GM06990 (cell line): ENCODE measurements at places on chromosomes 4 and X.
A peak's percentile ranks its signal among the peaks of the same experiment; 100 is the strongest.

GRCh38 chrX:148878371-148878770 lies 378.0 kb downstream of the AFF2 start:
- DNase-seq = no peak

DNA sequence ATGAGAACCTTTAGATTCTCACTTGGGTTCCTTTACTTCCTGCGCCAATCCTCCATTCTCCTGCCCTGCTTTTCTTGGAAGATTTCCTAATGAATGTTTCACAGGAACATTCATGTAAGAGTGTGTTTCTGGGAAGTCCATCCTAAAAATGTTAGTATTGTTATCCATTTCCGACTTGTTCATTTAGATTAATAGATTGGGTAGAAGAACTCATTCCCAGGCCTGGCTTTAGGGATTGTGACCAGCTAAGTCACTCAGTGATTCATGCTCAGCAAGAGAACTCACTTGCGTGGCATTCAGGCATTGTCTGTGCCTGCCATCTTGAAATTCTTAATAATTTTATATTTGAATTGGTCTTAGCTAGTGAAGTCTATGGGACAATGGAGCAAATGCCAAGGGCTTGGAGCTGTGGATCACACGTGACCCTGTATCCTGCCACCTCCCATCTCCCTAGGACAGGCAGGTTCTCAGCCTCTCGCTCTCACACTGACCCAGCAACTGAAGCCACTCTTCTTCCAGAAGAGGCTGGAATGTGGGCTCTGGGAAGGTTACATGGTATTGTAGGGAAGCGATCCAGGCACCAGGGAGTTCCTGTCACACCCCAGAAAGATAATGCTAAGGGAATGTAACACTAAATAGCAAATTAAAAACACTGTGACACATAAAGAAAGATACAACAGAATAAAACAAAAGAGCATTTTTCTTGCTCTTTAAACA lies 562.1 kb downstream of the TMA16 start:
- DNase-seq = no peak

DNA sequence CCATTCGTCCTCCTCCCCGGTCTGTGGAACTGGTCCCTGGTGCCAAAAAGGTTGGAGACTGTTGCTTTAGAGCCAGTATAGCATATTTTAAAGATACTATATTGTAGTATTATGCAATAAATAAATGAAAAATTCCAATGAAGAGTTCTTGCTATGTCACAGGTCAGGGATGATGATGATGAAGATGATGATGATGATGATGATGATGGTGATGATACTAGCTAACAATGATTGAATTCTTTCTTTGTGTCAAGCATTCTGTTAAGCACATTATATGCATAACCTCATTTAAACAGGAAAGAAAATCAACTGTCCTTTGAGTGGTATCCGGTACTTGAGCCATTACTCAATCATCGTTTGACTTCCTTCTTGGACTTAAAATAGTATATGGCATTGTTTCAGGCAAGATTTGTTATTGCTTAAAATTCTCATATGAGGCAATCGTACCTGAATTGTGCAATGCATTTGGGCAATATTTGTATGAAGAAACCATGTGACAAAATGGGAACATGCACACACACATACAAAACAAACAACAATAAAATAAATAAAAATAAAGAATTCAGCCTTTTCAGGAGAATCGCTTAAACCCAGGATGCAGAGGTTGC lies 22.8 kb upstream of the TLR2 start:
- DNase-seq = no peak

DNA sequence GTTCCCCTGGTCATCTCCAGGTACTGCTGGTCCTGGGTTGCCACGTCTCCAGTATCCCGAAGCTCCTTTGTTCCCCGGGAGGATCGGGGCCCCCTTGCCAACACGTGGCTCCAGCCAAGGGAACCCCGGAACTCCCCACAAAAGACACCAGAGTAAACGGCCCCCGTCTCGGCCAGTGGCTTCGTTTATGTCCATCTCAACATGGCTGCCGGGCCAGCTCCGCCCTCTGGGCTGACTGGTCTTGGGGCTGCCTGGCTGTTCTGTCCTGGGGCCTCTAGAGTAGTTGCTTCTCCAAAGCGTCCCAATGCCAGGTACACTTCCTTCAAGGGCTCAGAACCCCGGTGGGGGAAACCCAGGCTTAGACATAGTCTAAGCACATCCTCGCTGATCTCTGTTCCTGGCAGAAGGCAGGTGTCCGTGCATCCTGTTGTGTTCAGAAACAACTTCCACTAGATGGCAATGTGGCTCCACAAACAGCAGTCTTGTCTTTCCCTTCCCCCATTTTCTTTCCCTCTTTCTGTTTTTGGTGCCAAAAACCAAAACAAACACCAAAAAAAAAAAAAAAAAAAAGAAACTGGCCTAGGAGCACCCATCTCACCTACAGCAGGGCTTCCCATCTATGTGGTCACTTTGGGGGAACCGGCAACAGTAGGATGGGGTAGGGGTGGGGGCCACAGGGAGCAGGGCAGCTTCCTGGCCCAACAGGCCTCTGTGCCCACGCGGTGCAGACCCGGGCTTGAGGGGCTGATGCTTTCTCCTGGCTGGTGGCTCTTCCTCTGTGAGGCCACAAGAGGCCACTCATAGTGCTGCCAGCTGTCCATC lies 35.3 kb downstream of the NBDY start:
- DNase-seq = peak; percentile 86

DNA sequence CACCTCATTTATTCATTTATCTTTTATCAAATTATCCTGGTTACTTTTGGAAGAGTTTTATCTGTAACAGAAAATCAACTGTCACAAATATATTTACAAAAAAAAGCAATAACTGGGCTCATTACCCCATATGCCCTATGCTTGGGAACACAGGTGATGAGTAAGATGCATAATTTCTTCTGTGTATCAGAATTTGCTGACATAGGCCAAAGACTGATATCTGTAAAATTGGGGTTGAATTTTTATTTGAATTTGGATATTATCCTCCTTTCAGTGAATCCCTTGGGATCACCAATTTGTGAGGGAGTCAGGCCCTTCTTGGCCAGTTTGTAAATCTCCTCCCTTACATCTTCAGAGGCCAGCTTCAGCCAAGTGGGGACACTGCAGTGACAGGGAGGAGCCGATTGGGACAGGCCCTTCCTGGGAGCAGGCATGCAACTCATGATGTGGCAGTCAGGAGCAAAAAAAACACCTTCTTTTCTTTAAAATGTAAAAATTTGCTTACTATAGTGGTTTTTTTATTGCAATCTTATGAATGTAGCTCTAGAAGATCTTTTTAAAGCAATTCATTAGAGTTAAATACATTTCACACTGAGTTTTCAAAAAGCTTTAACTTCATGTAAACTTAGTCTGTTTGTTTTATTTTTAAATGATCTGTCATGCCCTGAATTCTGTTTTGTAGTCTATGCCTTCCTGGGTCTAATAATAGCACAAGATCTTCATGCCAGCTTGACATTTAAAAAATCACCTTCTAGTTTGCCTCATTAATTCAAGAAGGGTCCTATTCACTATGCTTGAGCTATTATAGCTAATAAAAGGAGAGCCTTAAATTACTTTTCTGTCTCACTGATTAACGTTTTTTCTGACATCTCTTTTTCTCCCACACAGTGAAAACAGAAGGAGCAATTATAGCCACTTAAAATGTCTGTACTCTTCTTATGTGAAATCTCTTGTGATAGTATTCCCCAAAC lies 136.6 kb upstream of the SPRY1 start:
- no peak for DNase-seq

DNA sequence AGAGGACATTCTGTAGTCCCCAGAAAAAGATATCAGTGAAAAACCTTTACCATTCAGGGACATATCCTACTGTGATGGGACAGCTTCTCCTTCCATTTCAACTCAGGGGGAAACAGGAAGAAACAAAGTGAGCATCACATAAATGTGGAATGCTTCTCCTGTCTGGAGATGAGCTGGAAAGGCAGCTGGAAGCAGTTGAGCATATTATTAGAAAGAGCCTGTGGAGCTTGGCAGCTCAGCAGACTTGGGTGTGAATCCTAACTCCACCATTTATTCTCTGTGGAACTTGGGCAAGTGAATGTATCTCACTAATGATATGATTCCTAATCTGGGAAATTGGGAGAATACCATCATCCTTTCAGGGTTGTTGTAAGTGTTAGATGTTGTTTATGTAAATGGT lies 232.1 kb upstream of the F9 start:
- DNase-seq = no peak

GRCh38 chrX:38326086-38326485 lies 1.2 kb downstream of the RPGR start:
- DNase-seq = no peak

DNA sequence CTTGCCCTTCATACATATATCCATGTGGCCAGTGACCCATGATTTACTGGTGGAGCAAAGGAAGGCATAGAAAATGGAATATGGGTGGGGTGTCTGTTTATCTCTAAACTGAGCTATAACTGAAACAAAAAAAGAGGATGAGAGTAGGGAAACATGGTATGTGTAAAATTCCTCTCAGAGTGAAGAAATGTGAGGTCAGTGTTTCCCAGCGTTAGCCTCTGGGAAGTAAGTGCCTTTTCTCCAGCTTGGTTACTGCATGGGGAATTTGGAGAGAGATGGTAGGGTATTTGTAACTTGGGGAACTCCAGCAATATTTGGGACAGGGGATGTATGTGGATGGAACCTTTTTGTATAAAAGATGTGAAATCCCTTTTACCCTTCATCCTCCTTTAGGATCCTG lies 89.4 kb downstream of the AFF1 start:
- no peak for DNase-seq

DNA sequence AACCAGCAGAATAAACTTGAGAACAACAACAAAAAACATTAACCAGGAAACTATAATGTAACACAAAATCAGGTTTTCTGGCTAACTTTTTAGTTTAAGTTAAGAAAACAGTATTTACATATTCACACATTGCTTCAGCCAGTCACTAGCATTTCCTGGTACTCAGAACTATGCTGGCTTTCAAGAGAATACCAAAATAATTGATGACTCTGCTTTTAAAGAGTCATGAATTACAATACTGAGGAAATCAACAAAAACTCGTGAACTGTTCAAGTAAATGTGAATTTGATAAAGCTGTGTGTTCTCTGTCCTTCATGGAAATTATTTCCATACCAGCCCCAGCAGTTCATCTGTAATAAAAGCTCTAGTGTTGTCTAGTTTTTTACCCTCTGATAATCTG lies 27.4 kb downstream of the PRSS12 start:
- no peak for DNase-seq

- DNase-seq = no peak
Measured at GRCh38 chr4:122503214-122503613, 46.7 kb upstream of the IL2 start.

DNA sequence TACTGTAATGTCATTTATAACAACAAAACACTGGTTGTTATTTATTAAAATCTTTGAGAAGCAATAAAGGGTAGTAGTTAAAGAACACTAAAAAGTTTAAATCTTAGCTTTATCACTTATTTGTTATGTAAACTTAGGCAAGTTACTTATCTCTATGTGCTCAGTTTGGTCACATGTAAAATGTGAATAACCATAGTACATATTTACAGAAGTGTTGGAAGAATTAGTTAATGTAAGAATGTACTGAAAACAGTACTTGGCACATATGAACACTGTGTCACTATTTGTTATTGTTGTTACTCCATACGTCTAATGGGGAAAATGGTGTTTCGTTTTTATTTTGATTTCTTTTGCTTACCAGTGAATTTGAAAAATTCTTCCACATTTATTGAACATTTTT lies 9.1 kb downstream of the NEK1 start:
- DNase-seq = no peak

- DNase-seq = no peak
Measured at GRCh38 chr4:169338241-169338640, 67.5 kb upstream of the SH3RF1 start.

- DNase-seq = no peak
Measured at GRCh38 chr4:83340692-83341343, 6.2 kb upstream of the HPSE start.

DNA sequence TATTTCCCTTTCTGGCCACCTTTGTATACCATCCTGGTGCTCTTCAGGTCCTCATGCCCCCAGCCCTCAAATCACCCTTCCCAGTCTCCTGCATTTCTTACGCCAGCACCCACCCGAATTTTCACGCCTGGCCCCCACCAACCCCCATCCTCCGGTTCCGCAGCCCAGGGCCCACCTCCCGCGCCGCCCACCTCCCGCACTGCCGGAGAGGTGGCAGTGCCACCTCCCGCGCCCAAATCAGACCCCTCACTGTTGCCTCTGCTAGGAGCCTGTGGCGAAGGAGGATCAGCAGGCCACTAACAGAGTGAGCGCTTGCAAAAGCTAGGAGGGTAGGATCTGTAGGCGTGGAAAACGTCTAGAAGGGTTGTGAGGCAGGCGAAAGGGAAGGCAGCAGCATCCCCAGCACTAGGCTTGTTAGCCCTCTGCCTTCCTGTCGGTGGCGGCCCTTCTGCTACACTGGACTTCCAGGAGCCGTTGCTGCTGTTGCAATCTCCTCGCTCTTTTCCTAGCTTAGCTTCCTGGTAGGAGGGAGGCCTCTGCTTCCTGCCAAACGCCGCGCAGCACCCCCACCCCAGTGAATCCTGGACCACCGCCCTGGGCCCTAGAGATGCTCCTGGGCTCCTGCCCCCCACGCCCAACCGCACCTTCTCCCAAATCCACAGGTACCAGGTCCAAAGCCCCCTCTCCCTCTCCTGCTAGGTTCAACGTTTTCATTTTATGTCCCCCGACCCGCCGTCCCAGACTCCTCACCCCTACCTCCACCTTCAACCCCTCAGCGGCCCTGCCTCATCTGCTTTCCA lies 51.0 kb downstream of the SPIN2B start:
- no peak for DNase-seq

- no peak for DNase-seq
Measured at GRCh38 chr4:82785611-82786400, 12.8 kb downstream of the SCD5 start.

- no peak for DNase-seq
Measured at GRCh38 chr4:6767748-6768538, 14.6 kb upstream of the KIAA0232 start.

DNA sequence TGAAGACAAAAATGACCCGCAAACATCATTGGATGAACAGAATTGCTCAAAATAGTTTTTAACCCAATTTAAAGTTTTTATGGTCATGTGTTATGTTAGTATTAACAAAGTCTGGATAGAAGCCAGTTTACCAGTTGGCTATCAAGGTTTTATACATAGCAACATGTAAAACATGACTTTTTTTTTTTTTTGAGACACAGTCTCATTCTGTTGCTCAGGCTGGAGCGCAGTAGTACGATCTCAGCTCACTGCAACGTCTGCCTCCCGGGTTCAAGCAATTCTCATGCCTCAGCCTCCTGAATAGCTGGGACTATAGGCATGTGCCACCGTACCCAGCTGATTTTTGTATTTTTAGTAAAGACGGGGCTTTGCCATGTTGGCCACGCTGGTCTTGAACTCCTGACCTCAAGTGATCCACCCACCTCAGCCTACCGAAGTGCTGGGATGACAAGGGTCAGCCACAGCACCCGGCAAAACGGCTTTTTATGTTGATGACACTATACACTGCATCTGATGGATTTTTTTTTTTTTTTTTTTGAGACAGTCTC lies 3.4 kb downstream of the SAT1 start:
- no peak for DNase-seq
